NCI-H1694 (cell line): ENCODE measurements at places on chromosomes 1 and 21.

- DNase-seq, result no peak
Measured at GRCh38 chr1:76231320-76231719, 156.8 kb downstream of the ST6GALNAC3 start.

DNA sequence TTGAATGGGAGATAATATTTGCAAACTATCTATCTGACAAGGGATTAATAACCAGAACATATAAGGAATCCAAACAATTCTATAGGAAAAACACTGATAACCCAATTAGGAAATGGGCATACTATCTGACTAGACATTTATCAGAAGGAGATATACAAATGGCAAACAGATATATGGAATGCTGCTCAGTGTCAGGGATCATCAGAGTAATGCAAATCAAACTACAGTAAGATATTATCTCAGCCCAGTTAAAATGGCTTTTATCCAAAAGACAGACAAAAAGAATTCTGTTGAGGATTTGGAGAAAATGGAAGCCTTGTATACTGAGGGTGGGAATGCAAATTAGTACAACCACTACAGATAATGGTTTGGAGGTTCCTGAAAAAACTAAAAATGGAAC, 758.0 kb upstream of the B3GALT2 start:
- DNase-seq, result no peak

DNA sequence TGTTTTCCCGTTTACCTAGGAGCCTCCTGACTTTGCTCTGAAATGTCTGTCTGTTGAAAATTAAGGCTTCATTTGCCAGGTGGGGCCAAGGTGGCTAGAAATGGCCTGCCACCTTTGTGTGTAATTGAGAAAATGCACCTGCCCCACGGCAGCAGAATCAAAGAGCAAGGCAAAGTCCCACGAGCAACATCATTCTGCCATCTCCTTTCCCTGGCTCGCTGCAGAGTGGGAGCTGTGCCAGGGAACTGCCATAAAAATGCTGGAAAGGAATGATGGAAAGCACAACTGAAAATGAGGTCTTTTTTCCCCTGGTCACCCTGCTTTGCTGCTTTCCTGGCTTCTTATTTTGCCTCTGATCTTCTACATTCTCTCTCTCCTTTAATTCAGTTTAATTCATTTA, 5.5 kb upstream of the OLFML2B start:
- peak; percentile 66 for DNase-seq

- no peak for DNase-seq
Measured at GRCh38 chr1:54888080-54888733, 1.2 kb upstream of the DHCR24 start.

GRCh38 chr1:119361620-119362344, 6.8 kb upstream of the HAO2 start:
- no peak for DNase-seq

DNA sequence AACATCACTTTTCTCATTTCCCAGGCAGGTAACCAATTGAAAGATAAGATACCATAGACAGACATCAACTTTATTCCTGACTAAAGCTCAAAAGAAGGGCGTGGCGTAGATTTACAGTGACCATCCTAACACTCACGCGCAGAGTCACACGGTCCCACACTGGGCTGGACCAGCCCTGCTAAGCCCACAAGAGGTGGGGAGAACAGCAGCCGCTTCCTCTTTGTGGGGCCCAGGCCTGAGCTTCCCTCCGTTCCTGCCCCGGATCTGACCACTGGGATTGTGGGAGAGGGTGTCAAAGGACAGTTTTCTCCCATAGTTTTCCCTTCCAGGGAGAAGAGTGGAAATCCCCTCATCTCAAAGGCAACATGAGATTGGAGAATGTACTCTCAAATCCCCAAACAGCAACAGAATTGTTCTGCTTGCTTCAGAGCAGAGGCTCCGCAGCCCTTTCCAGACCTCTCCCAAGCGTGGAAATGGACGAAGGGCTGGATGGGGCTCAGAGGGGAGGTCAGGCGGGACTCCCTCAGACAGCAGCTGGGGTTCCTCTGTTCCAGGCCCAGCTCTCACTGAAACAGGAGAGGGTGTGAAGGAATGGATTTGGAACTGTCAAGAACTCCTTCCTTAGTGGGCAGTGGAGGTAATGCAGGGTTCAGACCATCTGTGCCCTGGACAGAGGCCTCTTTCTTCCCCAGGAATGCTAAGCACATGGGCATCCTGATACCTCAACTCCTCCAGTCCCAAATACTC, 33.7 kb downstream of the L1TD1 start:
- DNase-seq, result no peak

DNA sequence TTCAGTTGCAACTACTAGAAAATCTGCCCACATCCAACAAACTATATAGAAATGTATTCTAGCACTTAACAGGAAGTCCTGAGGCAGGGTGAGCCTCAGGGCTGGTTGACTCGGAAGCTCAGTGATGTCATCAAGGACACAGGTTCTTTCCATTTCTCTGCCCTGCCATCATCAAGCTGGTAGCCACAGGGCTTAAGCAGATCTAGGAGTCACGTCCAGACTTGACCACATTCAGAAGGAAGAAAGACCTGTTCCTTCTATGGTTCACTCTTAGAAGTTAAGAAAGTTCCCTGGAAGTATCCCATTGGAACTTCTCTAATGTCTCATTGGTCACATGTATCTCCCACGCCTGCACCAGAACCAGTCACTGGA, 438.1 kb downstream of the PRDM2 start:
- no peak for DNase-seq

- no peak for DNase-seq
Measured at GRCh38 chr1:231124746-231125145, 37.1 kb upstream of the TRIM67 start.

- DNase-seq, result no peak
Measured at GRCh38 chr1:24345334-24345733, 26.2 kb downstream of the GRHL3 start.

GRCh38 chr1:160883581-160884513, 1.1 kb downstream of the ITLN1 start:
- DNase-seq, result no peak

DNA sequence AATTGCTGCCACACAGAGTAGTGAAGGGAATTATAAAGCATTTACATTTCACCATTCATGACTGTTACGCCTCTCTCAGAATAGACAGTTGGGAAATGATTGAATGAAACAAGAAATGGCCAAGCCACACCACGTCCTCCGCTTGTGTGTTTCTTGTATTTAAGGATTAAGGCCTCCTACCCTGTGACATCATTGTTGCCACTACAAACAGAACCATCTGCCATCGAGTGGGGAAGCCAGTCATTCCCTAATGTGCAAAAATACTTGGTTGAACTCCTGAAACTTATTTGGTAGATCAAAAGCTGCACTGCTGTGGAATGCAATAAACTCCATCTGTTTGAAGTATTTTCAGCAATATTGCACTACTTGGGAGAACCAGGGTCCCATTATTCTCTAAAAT, 99.0 kb upstream of the C1orf105 start:
- DNase-seq, result peak; percentile 75

DNA sequence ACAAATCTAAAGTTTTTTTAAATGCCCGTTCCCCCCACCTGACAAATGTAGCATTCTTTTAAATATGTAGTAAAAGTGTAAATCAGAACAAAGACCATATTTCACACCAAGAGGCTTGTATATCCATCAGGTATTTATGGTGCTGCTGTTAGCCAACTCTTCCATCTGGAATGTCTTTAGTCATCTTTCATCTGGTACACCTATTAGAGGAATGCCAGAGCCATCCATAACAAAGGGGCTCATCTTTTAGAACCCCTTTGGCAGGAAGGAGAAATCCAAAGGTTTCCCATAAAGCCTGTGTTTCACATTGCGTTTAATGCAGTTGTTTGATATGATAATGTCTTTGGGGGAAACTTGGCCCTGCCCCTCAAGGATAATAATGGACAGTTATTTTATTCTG, 79.3 kb upstream of the C1orf87 start:
- DNase-seq, result no peak

GRCh38 chr21:42304556-42305454, 10.4 kb downstream of the TFF3 start:
- DNase-seq, result no peak

GRCh38 chr21:44735821-44736220, 24.4 kb upstream of the TSPEAR start:
- no peak for DNase-seq

DNA sequence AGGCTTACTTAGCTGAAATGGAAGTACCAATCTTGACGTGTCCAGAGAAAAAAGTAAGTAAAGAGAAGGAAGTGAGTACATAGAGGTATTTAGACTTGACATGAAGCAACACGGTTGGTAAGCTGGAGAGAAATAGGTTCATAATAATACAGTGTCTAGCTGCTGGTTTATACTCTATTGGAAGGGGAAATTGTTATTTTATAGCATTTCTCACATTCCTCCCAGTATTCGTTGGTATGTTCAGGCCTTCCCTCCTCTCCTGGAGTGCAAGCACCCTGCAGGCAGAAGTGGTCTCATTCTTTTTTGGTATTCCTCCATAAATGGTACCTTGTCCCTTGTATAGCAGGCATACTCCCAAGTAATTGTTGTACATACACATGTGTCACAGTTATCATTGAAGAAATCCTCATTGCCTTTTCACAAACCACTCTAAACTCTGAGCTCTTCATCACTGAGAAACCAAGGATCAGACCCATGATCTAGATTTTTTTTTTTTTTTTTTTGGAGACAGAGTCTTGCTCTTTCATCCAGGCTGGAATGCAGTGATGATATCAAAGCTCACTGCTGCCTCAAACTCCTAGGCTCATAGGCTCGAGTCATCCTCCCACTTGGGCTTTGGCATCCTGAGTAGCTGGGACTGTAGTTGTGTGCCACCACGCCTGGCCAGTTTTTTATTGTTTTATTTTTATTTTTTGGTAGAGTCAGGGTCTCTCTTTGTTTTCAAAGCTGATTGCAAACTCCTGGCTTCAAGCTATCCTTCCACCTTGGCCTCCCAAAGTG, 9.8 kb upstream of the IPO9 start:
- DNase-seq, result no peak

DNA sequence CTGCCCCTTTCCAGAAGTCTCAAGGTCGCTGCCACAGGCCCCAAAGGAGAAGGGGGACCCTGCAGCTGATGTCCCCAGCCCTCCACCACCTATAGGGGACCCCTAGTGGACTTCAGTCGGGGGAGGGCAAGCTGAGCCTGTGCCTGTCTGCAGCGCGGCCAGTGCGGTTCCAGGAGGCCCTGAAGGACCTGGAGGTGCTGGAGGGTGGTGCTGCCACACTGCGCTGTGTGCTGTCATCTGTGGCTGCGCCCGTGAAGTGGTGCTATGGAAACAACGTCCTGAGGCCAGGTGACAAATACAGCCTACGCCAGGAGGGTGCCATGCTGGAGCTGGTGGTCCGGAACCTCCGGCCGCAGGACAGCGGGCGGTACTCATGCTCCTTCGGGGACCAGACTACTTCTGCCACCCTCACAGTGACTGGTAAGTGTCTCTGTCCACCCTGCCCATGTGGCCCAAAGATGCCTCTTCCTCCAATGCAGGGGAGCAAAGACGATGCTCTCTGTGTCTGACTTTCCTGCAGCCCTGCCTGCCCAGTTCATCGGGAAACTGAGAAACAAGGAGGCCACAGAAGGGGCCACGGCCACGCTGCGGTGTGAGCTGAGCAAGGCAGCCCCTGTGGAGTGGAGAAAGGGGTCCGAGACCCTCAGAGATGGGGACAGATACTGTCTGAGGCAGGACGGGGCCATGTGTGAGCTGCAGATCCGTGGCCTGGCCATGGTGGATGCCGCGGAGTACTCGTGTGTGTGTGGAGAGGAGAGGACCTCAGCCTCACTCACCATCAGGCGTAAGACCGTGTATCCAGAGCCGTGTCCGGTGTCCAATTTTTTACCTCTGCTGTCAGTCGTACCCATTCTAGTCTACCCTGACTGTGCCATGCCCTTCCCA, 79.9 kb downstream of the OBSCN start:
- DNase-seq, result no peak

DNA sequence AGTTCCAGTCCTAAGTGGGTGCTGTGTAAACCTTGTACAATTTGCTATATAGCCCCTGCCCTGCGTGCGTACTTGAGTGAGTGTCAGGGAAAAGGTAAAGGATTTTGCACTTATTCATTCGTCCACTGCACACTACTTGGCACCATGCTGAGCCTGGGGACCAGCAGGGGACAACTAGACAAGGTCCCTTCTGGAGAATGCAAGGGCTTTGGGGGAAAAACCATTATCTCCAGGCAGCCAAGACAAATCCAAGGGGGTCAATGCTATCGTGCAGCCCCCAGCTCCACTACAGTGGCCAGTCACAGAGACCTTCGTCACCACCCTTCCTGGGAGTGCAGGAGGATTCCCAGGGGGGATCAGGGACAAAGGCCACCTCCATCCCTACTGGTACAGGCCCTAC, 39.7 kb downstream of the MATN1 start:
- no peak for DNase-seq

DNA sequence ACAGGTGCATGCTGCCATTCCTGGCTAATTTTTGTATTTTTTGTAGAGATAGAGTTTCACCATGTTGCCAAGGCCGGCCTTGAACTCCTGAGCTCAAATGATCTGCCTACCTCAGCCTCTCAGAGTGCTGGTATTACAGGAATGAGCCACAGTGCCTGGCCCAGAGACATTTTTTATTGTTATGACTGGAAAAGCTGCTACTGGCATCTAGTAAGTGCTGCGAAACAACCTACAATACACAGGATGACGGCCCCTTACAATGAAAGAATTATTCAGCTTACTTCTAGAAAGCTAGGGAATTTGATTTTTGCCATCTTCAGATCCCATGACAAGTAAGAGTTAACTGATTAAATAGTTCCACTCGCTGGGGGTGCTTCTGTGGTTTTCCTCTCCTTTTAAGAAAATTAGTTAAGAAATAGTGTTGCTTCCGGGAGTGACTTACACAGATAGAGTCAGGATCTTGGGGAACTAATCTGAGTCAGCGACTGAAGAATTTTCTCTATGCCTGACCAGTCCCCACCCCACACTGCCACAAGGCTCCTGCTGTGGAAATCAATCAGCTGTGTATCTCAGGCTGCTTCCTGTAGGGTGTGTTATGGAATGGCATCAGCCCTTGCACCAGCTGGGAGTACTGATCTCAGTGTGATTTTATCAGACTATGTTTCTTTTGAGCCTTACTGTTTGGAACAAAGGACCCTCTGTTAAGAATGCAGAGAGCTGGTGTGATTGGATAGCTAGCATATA, 93.0 kb upstream of the BMP8A start:
- no peak for DNase-seq
